ENCODE measurements at places on chromosomes 16 and 17. TPM values are rescaled to one million over a fixed set of nuclear protein-coding genes. Genes with fewer than 3 reads are reported as not detected.

Gene TMEM235
- not detected for total RNA-seq

DNA sequence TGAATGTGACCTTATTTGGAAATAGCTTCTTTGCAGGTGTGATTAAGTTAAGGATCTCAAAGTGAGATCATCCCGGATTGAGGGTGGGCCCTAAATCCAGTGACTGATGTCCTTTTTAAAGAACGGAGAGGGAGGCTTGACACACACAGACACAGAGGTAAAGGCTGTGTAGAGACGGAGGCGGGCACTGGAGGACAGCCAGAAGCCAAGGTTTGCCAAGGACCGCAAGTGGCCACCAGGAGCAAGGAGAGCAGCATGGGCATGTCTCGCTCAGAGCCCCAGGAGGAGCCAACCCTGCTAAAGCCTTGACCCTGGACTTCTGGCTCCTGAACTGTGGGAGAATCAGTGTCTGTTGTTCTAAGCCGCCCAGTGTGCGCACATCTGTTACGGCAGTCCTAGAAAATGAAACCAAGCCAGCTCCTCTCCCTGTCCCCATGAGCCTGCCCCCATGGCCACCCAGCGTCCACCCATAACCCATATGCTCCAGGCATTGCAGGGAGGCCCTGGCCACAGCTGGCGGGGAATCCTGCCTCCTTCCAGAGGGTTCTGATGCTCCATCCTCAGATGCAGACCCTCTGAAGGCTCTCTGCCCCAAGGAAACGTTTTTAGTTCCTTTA, 15.2 kb downstream of the CNGB1 start:
- H3K27me3 ChIP-seq: no peaks in the 10 kb centered on the region
- no peaks in the 10 kb centered on the region for H3K36me3 ChIP-seq
- no peak overlapping the region for H3K27ac ChIP-seq
- DNase-seq: no peak
- no peak overlapping the region for H3K4me3 ChIP-seq

DNA sequence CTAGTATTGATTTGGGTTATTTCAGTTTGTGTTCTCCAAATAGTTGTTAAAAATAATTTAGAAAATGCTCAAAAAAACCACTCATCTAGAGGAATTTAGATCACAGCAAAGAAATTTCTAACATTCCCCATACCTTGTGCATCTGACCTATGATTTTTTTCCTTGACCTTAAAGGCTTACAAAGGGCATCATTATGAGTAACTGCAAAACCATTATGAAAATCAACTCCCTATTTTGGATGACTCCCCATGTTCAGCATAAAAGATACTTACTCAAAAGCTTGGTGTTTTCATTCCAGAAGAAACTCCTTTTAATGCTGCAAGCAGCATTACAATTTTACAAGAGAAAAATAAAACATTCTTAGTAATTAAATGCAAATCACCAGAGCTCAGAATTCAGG, 83.2 kb downstream of the GRIN2A start:
- no peaks in the 10 kb centered on the region for H3K4me1 ChIP-seq
- H3K4me3 ChIP-seq: no peak overlapping the region
- no peaks in the 10 kb centered on the region for H3K36me3 ChIP-seq
- DNase-seq: no peak
- no peak overlapping the region for H3K27ac ChIP-seq
- H3K27me3 ChIP-seq: no peaks in the 10 kb centered on the region

Gene ACSM2A
- not detected for total RNA-seq

Gene IGSF6
- 1.7 TPM for total RNA-seq

- no peak overlapping the region for H3K27ac ChIP-seq
- no peaks in the 10 kb centered on the region for H3K4me1 ChIP-seq
- peaks cover 11% of the 10 kb centered on the region for H3K36me3 ChIP-seq
- no peak for DNase-seq
- no peak overlapping the region for H3K4me3 ChIP-seq
- no peaks in the 10 kb centered on the region for H3K27me3 ChIP-seq
Observed at GRCh38 chr16:47213761-47214440, 70.2 kb upstream of the NETO2 start.

Gene ODAD4
- 0.65 TPM for total RNA-seq

DNA sequence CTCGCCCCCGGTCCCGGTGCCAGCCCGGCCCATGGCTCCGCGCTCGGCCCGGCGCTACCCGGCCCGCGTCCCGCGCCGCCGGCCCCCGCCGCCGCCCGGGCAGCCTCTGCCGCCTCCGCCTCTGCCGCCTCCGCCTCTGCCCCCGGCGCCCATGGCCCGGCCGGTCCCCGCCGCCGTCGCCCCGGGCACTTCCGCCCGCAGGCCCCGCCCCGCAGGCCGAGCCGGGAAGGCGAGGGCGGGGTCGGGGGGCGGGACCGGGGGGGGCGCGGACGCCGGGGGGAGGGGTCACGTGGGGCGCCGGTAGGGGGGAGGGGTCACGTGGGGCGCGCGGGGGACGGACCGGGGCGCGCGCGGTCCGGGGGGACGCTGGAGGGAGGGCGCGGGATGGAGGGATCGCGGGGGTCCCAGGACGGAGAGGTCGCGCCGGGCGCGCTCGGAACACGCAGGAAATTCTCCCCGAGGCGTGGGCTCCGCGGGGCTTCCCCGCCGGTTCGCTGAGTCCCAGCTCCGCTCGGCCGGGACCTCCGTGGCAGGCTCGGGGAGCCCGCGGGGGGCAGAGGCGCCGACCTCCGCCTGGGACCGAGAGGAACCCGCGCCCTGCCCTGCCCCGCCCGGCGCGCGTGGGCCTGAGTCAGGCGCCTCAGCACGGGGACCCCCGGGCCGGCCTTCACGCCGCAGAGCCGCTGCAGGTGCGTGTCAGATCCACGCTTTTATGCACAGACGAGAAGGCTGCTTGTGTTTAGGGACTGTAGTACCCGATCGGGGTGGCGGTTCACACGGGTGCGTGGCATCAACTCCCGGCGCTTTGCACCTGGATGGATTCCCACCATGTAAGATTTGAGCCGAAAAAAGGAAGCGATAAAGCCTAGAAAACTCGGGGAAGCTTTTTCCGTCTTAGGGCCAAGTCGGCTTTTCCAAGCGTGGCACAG, at the start of gene PGAP6:
Gene PGAP6 (minus strand): TSS at position 190 of the 929 bp plus-strand sequence. CDS start 157 bp downstream, at position 33.
- H3K36me3 ChIP-seq: no peaks in the 10 kb centered on the region
- peak; percentile 82 for DNase-seq
- peak within 1 kb of the TSS; percentile 87 for H3K4me3 ChIP-seq

Data from activated naive CD8-positive, alpha-beta T cell treated with anti-CD3 and anti-CD28 coated beads, Interleukin-2, amount 10 ng/mL, durations not matched to agents 7 days and 5 days (primary cell).